AG09309 (cell line): ENCODE measurements at places on chromosomes 13 and 19.

- DNase-seq: no peak
Measured at GRCh38 chr19:44598880-44599279, 14.5 kb upstream of the IGSF23 start.

GRCh38 chr13:102035969-102036368 lies 365.9 kb downstream of the FGF14 start:
- DNase-seq: no peak

DNA sequence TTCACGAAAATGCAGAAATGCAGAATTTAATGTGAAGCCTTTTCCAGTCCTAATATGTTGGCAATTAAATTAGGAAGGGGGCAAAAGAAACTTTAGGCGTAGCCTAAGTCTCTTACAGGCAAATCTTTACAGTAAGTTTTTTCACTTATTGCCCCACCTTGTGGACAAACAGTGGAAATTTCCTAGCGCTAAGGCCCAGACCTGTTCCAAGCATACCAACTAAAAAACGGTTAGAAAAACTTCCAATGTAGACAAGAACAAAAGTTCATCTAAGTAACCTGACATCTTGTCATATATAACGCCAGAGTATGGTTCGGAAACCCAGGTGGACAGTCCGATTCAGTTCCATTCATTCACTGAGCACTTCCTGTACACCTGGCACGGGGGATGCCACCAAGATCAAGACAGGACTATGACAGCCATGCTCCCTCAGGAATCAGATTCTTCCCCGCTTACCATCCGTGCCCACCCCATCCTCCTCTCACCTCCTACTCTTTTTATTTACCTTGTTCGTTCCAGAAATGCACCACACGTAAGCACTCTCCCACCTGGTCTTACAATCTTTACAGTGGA lies 4.9 kb downstream of the ZAR1L start:
- DNase-seq: no peak

DNA sequence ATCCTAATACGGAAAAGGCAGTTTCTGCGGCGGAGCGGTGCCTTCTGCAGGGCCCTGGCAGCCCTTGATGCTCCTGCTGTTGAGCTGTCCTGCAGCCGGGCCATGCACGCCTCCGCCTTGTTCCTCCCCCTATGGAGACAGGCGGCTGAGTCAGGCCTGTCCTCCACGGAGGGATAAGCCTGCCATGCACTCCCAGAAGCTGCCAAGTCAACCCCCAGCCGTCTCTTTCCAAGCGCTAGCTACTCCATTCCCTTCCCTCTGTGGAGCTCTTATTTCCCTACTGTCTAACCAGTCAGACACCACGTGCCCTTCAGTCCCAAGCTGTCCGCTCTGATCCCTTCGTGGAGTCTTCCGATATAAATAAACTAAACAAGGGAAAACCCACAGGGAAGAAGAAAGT lies 197.0 kb downstream of the COL4A1 start:
- DNase-seq: peak; percentile 80

- no peak for DNase-seq
Measured at GRCh38 chr19:18603255-18603957, 3.2 kb downstream of the CRLF1 start.

- no peak for DNase-seq
Measured at GRCh38 chr19:16877581-16877980, 11.2 kb upstream of the F2RL3 start.

GRCh38 chr19:1452802-1453524 lies 3.0 kb downstream of the APC2 start:
- no peak for DNase-seq

DNA sequence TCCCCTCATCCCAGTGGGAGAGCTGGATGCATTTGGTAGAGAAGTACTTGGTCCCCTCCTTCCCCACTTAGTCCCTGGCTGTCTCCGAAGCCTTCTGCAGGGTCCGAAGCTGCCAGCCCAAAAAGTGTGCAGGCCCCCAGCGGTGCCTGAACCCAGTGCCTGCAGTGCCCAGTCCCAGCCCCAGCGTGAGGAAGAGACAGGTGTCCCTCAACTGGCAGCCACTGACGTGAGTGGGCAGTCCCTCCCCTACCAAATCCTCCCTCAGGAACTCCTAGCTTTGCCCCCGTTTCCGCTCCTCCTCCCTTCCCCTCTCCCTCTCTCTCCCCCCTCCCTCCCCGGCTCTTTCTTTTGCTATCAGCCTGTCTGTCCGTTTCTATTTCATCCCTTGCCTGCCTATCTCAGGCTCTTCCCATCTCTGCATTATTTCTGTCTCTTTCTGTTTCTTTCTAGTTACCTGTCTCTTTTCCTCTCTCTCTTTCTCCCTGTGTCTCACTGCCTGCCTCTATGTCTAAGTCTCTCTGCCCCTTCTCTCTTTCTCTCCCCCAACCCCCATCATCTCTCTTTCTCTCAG lies 1.8 kb upstream of the LTBP4 start:
- DNase-seq: no peak

DNA sequence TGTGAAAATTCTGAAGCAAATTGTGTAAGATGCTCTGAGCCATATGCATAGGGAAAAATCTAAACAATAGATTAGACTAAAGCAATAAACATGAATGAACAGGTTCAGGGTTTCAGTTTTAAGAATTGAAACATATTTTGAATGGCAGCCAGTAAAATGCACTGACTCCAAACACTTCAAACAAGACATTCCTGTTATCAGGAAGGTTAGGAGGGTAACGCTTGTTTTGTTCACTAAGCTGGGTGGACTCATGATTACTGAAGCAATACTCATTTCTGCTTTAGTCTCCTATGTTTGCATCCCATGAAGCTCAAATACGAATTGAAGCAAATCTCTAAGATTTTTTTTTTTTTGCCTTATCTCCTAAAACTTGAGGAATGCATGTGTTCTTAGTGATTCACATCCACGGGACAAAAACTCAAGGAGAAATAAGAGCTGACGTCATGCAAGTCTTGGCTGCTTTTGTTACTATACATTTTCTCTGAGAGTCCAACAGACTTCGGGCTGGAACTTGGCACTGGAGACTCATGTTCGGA lies 29.1 kb upstream of the IGFL4 start:
- DNase-seq: peak; percentile 39

- DNase-seq: no peak
Measured at GRCh38 chr13:33000365-33000764, 15.9 kb upstream of the KL start.

DNA sequence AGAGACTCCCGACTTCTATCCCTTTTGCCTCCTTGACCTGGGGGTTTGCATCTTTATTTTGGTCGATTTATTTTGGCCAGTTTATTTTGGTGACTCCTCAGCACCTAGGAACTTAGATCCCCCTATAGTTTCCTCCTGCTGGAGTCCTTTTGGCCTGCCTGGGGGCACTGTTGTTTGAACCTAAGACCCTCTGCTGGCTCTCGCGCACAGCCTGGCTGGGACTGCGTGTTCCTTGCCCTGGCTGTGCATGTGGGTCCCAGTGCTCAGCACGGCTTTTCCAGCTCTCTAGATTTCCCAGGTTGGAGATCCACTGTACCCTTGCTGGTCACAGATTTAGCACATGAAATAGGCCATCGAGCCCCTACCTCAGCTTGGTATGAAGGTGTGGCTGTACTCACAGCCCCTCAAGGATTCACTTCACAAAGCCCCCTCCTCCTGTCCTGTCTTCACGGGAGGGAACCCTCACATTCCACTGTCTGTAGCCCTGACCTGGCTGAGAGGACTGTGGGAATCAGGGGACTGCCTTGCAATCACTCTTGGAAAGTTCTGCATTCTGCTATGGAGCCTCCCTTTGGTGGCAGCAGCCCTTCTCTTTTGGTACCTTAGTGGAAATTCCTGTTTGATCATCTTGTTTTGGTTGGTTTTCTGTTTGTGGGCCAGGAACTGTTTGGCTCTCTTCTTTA lies 8.3 kb downstream of the UBAC2 start:
- no peak for DNase-seq

DNA sequence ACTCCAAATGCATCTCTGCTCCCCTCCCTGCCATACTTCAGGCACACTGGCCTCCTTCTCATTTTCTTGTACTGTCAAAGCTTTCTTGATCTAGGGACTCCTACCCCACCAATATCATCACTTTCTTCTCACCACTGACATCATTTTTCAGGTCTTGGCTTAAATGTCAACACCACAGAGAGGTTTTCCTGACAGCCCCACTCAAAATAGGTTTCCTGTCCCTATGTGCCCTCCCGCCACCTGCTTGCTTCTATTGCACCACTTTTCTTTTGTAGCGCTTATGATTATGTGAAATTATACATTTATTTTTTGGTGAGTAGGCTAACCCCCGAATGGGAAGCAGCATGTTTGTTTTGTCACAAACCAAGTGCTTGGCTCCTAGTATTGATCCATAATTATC lies 164.6 kb downstream of the NDFIP2 start:
- DNase-seq: no peak

GRCh38 chr13:78589206-78589605 lies 14.1 kb downstream of the POU4F1 start:
- no peak for DNase-seq

GRCh38 chr13:75372517-75372916 lies 109.5 kb downstream of the TBC1D4 start:
- no peak for DNase-seq

GRCh38 chr19:35291259-35291658 lies 702 bp upstream of the MAG start:
- DNase-seq: no peak
